ENCODE measurements at places on chromosomes 12 and 14.

DNA sequence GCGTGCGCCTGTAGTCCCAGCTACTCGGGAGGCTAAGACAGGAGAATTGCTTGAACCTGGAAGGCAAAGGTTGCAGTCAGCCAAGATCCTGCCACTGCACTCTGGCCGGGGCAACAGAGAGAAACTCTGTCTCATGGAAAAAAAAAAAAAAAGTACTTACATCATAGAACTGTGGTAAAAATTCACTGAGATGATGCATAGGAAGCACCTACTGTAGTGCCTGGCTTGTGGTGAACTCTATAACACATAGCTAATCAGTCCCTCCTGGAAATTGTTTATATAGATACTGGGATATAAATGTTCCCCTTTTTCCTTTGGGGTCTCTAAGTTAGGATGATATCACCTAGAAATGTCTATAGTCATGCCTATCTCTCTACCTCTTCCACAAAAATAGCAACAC lies 89.7 kb upstream of the CPM start:
- DNase-seq, result no peak

DNA sequence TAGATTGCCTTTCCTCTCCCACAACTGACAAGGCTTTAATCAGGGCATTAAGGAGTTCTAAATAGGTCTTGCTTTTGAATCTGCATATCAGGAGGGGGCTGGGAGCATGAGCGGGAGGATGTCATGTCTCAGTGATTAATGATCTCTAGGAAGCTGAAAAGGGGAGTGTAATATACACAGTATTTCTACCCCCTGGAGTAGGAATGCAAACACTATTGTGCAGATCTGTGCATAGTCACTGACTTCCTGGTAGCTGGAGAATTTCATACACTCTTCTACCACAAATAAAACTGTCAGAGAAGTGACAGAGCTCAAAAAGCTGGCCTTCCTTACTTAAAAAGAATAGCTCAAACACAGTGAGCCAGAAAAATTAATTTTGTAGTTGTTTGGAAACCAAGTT lies 65.8 kb downstream of the RIC8B start:
- peak; percentile 44 for DNase-seq

DNA sequence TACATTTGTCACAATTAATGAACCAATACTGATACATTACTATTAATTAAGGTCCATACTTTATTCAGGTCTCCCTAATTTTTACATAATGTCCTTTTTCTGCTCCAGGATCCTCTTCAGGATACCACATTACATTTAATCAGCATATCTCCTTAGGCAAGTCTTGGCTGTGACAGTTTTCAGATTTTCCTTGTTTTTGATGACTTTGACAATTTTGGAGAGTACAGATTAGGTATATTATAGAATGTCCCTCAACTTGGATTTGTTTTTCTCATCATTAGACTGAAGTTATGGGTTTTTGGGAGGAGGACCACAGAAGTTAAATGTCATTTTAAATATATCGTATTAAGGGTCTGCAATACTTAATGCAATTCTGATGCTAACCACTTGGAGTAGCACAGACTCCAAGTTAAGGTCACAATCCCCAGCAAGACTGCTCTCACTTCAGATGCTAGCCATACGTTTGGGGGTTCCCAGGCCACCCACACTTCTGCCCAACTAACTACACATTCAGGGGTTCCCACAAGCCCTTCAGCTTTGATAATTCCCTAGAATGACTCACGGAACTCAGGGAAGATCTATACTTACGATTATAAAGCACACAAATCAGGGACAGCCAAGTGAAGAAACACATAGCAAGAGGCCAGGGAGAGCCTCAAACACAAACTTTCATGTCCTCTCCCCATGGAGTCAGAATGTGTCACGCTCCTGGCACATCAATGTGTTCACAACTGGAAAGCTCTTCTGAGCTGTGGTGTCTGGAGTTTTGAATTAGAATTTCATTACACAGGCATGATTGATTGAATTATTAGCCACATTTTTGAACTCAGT lies 17.0 kb upstream of the NUBPL start:
- no peak for DNase-seq

- DNase-seq, result peak; percentile 37
Measured at GRCh38 chr12:100593490-100593889, 20.0 kb downstream of the GAS2L3 start.

GRCh38 chr14:50082308-50082742 lies 34.0 kb downstream of the VCPKMT start:
- DNase-seq, result no peak

GRCh38 chr12:47388712-47389111 lies 309.0 kb upstream of the AMIGO2 start:
- DNase-seq, result no peak

- DNase-seq, result peak; percentile 90
Measured at GRCh38 chr14:63435838-63436237, 107.3 kb downstream of the PPP2R5E start.

DNA sequence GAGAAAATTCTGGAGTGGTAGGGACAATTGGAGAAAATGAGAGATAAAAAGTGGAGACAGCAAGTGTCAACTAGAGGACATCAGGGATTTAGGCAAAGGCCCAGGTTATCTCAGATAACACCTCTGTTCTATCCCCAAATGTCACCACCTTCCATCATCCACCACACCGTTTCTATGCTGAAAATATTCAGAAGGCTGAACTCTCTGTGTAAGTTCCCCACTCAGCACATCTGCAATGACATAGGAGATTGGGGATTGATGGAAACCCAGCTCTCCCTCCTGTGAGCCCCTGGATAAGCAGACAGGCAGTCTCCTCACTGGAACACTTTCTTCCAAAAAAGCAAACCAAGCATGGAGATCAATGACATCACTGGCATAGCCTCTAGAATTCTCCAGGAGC lies 5.6 kb upstream of the OR10P1 start:
- no peak for DNase-seq

DNA sequence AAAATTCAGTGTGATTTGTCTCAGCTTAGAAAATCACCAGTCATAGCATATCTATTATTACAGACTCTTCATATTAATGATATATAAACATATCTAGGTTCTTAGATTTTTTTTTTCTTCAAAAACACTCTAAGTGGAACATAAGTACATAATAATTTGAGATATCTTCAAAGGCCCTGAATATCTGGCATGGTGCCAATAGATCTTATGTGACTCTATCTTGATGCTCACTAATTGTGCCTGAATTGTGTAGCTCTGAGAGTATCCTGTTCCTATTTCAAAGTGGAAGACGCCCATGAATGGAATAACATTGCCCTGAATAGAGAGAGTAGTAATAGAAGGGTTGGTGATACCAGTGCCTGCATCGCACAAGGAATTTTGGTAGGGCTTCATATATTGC lies 1312.7 kb upstream of the USP15 start:
- no peak for DNase-seq

- peak; percentile 53 for DNase-seq
Measured at GRCh38 chr12:31506515-31507306, 84.2 kb downstream of the DENND5B start.

GRCh38 chr12:75632442-75632841 lies 121.0 kb upstream of the KRR1 start:
- DNase-seq, result no peak

DNA sequence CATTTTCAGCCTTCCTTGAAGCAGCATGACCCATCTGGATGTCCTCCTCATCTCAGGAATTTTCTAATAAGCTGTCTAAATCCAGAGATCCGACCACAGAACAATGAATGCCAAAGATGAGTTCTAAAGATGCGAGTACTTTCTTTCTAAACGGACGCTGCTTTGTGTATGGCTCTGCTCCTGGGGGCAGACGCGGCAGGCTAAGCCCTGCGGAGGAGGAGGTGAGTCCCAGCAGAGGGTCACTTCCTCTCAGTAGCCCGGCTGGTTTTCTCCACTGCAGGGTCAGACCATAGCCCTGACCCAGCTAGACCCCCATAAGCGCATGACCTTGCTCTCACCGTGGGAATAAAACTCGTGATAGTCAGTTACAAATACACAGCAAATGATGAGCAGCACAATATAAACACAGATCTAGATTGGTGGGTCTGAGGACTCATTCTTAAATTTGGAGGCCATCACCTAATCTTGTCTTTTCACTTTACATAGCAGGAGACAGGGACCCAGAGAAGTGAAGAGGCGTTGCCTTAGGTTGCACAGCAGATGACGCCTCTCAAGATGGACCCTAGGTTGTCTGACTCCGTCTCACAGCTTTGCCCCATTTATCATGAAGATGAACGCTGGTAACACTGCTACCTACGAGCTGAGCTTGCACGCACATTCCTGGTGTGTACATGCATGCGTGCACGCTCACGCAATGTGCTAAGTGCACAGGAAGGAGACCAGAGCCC lies 16.6 kb downstream of the SSH1 start:
- peak; percentile 78 for DNase-seq

DNA sequence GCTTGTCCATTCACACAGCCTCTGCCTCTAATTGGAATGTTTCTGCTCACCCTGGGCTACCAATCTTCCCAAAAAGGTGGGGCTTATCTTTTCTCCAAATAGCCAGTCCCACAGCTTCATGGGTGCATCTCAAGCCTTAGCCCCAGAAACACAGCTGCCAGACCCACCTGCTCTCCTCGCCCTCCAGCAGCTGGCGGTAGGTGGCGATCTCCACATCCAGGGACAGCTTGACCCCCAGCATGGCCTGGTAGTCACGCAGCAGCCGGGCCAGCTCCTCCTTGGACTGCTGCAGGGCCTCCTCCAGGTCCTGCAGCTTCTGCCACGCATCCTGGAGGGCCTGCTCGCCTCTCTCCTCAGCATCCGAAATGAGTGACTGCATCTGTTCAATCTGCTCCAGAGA lies 11.1 kb downstream of the KRT77 start:
- DNase-seq, result no peak

DNA sequence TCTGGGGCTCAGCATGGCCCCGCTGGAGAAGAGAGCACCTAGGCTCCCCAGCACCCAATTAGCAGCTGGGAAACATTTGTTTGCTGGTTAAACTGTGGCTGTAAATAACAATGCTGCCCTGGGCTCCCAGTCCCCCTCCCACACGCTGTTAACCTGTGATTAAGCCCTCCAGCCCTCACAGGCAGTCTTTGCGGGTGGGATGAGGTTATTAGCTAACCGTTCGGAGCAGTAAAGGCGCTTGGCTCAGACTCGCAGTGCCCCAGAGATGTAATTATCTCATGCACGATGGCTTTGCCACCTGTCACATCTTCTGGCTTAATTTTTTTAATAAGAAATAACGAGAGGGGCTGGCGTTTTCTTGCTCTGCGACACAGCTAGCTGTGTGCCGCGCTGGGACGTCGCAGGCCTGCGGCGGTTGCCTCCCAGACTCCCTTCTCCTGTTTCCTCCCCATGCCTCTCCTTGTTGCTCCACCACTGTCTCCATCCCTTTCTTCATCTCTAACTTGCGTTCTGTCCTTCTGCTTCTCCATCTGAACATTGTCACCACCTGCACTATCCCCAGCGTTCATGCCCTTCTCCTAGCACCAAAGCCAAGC lies 239.2 kb upstream of the FKBP4 start:
- no peak for DNase-seq

GRCh38 chr12:1509413-1510052 lies 84.8 kb downstream of the FBXL14 start:
- DNase-seq, result no peak

GRCh38 chr12:9843407-9843806 lies 16.1 kb downstream of the KLRF1 start:
- no peak for DNase-seq

- no peak for DNase-seq
Measured at GRCh38 chr12:92445253-92446082, 257.3 kb upstream of the PLEKHG7 start.

DNA sequence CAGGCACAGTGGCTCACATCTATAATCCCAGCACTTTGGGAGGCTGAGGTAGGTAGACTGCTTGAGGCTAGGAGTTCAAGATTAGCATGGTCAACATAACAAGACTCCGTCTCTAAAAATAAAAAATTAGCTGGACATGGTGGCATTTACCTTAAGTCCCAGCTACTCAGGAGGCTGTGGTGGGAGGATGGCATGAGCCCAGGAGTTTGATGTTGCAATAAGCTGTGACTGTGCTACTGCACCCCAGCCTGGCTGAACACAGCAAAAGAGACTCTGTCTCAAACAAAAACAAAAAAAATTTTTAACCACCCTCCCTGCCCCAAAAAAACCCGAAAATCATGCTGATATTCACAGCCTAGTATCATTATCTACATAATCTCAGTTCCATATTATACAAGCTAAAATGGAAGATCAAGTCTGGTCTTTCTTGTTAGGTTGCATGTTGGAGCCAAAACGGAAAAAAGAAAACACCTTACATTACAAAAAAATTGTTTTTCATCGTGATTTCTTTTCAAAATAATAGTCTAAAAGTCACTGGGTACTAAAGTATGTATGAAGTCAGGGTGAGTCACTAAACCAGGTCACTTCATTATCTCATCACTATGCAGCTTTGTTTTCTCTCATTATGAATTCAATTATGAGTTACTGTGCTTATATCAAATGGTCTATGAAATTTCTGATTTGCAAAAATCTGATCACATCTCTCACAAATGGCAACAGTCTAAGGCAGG lies 13.8 kb downstream of the GXYLT1 start:
- DNase-seq, result peak; percentile 58

DNA sequence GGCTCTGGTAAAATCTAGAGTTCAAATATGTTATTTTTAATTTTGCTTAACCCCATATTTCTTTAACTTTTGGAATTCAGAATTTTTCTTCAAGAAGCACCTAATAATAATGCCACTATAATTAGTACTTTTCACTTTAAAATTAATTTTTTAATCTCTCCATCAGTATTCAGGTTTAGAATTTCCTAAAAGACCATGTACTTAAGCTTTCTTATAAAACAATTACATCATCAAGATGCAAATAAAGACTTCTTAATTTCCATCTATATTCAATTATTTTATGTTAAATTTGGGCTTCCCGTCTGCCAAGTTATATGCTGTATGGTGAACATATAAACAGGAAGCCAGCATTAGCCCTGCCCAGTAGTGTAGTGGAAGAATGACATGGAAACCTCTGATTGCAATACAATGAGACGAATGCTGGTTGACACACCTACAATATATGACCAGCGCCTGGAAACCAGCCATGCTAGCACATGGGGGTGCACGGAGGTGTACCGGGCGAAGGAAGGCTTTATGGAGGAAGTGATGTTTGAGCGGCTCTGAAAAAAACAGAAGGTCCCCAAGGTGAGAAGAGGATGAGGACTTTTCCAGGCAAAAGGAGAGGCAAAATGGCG lies 82.2 kb downstream of the LLPH start:
- no peak for DNase-seq

- DNase-seq, result no peak
Measured at GRCh38 chr12:57718641-57719528, 19.7 kb downstream of the AGAP2 start.

GRCh38 chr12:121219353-121219986 lies 9.5 kb downstream of the P2RX4 start:
- no peak for DNase-seq

GRCh38 chr14:25041484-25041883 lies 8.5 kb downstream of the STXBP6 start:
- DNase-seq, result no peak
